Lung (tissue), 17 donors: ENCODE measurements at places on chromosomes 7 and 10. TPM values are rescaled to one million over a fixed set of nuclear protein-coding genes. Genes with fewer than 3 reads are reported as not detected.

CACNB2 gene
- total RNA-seq: 23.9 TPM

- no peak for DNase-seq
- no peak overlapping the region for H3K4me3 ChIP-seq
- H3K27me3 ChIP-seq: no peaks in the 10 kb centered on the region
- H3K4me1 ChIP-seq: no peaks in the 10 kb centered on the region
- no peaks in the 10 kb centered on the region for H3K36me3 ChIP-seq
Observed at GRCh38 chr7:2476776-2477446, 713 bp upstream of the GRIFIN start.

GRCh38 chr10:132156382-132156781, 30.4 kb upstream of the DPYSL4 start:
- H3K27me3 ChIP-seq: no peaks in the 10 kb centered on the region
- no peak for DNase-seq
- no peak overlapping the region for H3K27ac ChIP-seq
- no peak overlapping the region for H3K4me3 ChIP-seq
- no peaks in the 10 kb centered on the region for H3K36me3 ChIP-seq

PIK3AP1 gene
- total RNA-seq: 36.8 TPM

TMEM236 gene
- total RNA-seq: 2.1 TPM

DNA sequence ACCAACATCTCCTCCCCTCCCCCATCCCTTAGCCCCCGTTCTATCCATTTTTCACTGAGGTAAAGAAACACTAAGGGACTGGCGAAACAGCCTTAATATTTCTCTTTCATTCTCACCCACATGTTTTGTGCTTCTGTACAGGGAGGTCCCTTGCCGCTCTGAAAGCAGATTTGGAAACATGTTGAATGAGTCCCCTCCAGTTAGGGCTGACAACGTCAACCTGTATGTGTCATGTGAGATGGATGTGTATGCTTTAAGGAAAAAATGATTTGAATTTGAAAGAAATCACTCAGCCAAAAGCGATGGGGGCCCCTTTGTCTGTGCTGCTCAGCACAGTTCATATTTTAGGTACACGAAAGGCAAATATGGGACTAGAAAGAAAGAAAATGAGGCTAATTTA, 314.3 kb upstream of the LRGUK start:
- no peak overlapping the region for H3K4me3 ChIP-seq
- DNase-seq: no peak
- no peak overlapping the region for H3K27ac ChIP-seq
- H3K36me3 ChIP-seq: no peaks in the 10 kb centered on the region

DNA sequence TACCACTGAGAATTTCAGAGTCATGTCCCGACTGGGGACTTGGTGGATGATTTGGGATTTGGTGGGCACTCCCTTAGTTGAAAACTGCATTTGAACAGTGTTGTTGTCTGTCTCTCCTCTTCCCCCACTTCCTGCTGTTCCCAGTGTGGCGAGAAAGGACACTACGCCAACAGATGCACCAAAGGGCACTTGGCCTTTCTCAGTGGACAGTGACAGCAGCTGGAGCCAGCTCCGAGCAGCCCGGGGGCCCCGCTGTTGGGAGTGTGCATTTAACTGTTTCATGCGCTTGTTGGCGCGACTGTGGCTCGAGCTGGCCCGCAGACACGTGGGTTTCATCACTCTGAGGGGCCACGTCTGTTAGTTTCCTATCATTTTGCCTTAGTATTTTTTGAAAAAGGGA, 9.7 kb downstream of the ATP5MF start:
- H3K27me3 ChIP-seq: no peaks in the 10 kb centered on the region
- H3K27ac ChIP-seq: no peak overlapping the region
- H3K36me3 ChIP-seq: peaks cover 72% of the 10 kb centered on the region
- no peak for DNase-seq
- H3K4me1 ChIP-seq: no peaks in the 10 kb centered on the region

WIPF3 gene
- total RNA-seq: 2.8 TPM

MKLN1 gene
- total RNA-seq: 135 TPM
